ENCODE measurements at places on chromosomes 7 and 10.

DNA sequence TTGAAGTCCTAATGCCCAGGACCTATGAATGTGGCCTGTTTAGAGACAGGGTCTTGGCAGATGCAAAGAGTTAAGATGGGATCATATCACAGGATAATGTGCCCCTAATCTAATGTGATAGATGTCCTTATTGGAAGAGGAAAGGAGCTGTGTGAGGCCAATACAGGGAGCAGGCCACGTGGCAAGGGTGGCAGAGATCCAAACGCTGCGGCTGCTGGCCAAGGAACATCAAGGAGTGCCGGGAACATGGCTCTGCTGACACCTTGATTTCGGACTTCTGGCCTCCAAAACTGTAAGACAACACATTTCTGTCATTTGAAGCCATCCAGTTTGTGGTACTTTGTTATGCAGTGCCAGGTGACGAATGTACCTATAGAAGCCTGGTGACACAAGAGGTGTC is 37.7 kb upstream of the EZH2 start:
- DNase-seq = no peak

- no peak for DNase-seq
These were observed 14.8 kb downstream of the MBL2 start for GRCh38 chr10:52757773-52758172.

DNA sequence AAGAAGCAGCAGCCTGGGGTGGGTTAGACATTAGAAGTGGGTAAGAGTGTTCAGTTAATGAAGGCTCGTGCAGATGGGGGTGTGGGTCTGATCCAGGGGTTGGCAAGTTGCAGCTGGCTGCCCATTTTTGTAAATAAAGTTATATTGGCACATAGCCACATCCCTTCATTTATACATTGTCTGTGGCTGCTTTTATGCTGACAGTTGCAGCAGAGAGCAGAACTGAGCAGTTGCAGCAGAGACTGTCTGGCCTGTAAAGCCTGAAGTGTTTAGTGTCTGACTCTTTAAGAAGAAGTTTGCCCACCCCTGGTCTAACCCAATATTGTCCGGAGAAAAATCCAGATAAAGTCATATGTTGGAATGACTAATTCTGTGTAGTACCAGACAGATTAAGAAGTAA is 38.1 kb downstream of the GLRX3 start:
- DNase-seq = no peak

GRCh38 chr10:74846958-74847357 is 20.6 kb downstream of the KAT6B start:
- no peak for DNase-seq

- DNase-seq = no peak
These were observed 30.7 kb downstream of the ERCC6 start for GRCh38 chr10:49508249-49508648.

- no peak for DNase-seq
These were observed 7.4 kb downstream of the PITRM1 start for GRCh38 chr10:3165196-3165595.

DNA sequence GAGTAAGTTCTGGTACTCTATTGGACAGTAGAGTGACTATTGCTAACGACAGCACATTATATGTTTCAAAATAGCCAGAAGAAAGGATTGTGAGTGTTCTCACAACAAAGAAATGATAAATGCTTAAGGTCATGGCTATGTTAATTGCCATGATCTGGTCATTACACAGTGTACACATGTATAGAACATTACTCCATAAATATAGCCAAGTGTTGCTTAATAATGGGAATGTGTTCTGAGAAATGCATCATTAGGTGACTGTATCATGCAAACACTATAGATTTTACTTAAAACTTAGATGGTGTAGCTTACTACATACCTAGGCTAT is 19.6 kb downstream of the EPC1 start:
- no peak for DNase-seq

- DNase-seq = no peak
These were observed 419.0 kb upstream of the GALNT17 start for GRCh38 chr7:70712942-70713341.

DNA sequence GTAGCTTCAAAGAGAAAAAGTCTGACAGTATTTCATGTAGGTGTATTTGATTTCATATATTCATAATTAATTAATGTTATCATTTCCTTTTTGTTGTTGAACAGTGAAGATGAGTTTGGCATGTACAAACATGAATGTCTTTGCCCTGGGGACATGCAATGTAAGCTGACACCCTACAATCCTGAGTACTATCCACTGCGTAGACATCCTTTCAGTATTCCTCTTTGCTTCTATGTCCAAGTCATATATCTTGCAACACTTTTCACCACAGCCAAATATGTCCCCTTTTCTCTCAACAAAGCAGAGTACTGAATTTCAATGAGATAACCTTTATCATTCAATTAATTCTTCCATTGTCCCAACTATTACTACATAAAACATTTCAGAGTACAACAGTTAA is 93.6 kb downstream of the GPR37 start:
- no peak for DNase-seq

DNA sequence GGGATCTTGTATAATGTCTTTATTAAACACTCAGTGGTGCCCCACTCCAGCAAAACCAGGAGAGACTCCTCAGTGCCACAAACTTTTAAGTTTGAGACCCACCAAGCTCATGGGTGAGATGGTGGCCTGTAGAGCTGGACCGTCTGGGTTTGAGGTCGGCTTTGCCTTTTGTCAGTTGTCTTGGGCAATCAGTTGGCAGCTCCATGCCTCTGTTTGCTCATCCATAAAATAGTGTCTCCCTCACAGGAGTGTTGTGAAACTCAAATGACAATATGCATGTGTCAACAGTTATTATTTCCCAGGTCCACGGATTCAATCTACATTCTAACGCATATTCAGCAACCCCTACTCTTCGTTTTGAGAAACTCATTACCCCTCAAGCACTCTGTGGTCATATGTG is 367.8 kb upstream of the C7orf33 start:
- no peak for DNase-seq

DNA sequence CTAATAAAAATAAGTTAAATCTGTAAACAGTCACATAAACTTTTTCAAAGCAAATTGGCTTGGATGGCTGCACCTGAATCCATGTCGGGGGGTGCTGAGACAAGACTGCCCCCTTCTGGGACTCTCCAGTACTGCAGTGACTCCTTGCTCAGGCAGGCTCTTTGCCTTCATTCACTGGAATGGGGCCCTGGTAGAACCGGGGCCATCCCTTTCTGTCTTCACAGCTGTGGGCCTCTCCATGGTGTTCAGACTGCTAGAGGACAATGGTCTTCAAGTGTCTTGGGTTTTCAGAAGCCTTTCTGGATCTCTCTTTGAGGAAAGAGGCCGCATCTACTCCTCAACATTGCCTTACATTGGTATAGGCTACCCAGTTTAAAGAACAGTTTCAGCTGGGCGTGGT is 16.1 kb upstream of the IMPDH1 start:
- peak; percentile 62 for DNase-seq

- DNase-seq = no peak
These were observed 36.8 kb upstream of the R3HCC1L start for GRCh38 chr10:98097616-98098015.

GRCh38 chr7:138258197-138258559 is 181.9 kb downstream of the AKR1D1 start:
- DNase-seq = no peak

GRCh38 chr7:49583440-49583839 is 190.0 kb upstream of the VWC2 start:
- no peak for DNase-seq

GRCh38 chr7:27112361-27112760 is 9.9 kb upstream of the HOXA2 start:
- no peak for DNase-seq

DNA sequence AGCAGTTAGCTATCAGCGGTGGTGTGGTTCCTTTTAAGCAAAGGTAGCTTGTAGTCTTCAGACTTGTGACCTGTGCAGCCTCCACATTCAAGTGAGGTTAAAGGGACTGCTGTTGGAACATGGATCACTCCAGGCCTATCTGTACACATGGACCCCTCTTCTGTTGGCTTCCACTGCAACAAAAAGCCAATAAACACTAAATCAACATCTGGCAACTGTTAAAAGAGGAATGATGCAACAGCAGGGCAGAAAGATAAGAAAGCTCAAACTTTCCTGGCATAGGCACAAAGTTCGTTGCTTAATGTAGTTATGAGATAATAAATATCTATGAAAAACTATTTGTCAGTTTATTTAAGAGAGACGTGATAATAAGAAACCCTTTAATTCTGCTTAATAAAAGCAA is 4.0 kb upstream of the MINPP1 start:
- DNase-seq = no peak

DNA sequence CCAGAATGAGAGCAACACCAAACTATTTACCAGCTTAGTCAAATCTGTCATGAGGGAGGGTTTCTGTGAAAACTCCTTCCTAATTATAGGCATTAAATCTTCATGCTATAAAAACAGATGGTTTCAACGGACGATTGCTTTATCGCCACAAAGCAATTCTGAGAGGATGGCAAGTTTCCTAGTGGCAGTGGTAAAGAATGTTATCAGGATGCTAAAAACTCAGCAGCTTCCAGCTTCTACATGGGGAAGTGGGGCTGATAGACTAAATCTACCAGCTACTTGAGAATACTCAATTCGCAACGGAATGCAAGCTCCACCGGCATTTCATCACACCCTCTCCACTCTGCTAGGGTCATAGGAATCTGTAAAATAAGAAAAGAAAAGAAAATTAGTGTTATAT is 41.8 kb downstream of the JCAD start:
- no peak for DNase-seq

GRCh38 chr10:83723080-83723479 is 416.2 kb upstream of the GHITM start:
- no peak for DNase-seq

GRCh38 chr7:18538554-18539250 is 43.2 kb downstream of the HDAC9 start:
- no peak for DNase-seq

DNA sequence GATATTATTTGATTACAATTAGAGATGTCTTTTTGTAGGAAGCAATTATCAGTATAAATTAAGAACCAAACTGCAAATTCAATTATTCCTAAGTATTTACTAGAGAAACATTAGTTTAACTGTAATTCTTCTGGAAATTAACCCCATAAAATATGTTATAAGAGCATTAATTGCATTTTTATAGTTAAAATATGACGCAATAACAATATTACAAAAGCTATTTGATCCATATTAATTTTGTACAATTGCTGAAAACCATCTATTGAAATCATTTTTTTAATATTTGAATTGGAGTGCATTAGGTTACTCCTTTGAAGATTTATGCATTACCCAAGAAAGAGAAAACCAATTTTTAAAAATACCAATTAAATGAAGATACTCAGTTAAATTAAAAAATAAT is 254.8 kb upstream of the LRRTM3 start:
- no peak for DNase-seq

DNA sequence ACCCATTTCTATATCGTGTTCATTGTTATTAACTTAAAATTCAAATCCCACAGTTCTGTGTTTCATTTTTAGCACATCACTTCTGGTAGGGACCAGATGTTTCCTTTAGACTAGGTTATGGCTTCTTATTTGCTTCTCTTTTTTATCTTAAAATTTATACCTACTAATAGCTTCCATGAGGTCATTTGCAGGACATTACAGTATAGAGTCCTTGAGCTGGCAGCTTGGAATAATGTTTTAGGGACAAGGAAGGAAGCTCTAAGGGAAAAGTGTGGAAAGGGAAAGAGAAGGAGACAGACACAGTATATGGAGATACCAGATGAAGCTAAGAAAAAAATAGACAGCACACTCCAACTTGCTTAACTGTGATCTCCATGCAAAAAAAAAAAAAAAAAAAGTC is 48.8 kb upstream of the CD36 start:
- no peak for DNase-seq

GRCh38 chr10:11670381-11670780 is 58.9 kb upstream of the USP6NL start:
- no peak for DNase-seq

- DNase-seq = peak; percentile 72
These were observed 145.1 kb downstream of the SEMA3D start for GRCh38 chr7:85041605-85042216.
